ENCODE measurements at places on chromosomes 13 and 19. TPM values are rescaled to one million over a fixed set of nuclear protein-coding genes. Genes with fewer than 3 reads are reported as not detected.

PTH2 gene
- not detected for total RNA-seq

TPTE2 gene
- total RNA-seq = not detected

GRCh38 chr13:51266642-51267041, 44.4 kb downstream of the FAM124A start:
- no peak for DNase-seq
- no peak overlapping the region for H3K4me3 ChIP-seq
- H3K36me3 ChIP-seq = no peaks in the 10 kb centered on the region
- no peaks in the 10 kb centered on the region for H3K27me3 ChIP-seq

DNA sequence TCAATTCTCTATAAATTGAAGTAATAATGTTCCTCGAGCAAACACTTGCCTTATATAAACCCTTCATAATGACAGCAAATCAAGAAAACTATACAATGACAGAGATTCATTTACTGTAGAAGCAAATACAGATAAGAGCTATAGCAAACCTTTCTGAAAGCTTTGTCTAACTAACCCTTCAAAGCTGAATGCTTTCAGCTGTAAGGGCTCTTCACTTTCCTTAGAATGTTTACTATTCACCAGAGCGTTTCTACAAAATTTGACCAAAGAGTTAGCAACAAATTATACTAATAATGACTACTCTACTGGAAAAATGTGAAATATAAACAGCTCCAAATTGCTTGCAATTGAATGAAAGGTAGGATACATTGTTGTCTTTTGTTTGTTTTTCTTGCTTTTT, 218.1 kb downstream of the SLITRK5 start:
- H3K27ac ChIP-seq = no peak overlapping the region
- no peaks in the 10 kb centered on the region for H3K27me3 ChIP-seq
- H3K36me3 ChIP-seq = no peaks in the 10 kb centered on the region
- no peak for DNase-seq
- H3K4me3 ChIP-seq = no peak overlapping the region

DNA sequence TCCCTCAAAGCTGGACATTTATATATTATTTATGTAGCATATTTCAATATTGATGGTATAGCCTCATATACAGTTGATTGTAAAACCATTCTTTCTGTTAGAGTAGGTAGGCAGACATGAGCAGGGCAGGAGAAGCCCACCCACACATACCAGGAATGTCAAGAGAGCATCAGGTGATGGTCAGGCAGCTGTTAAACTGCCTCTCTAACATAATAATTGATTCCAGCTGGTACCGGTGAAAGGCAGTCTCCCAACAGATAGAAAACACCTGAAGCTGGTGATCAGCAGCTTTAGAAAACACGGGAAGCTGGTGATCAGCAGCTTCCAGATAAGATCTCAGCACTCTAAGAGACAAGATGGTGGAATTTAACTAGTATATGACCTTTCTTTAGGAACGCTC, 132.9 kb downstream of the SLITRK6 start:
- H3K4me1 ChIP-seq = no peaks in the 10 kb centered on the region
- no peaks in the 10 kb centered on the region for H3K27me3 ChIP-seq
- H3K27ac ChIP-seq = no peak overlapping the region
- no peak for DNase-seq
- H3K36me3 ChIP-seq = no peaks in the 10 kb centered on the region
- H3K4me3 ChIP-seq = no peak overlapping the region

- no peak overlapping the region for H3K27ac ChIP-seq
- H3K4me3 ChIP-seq = no peak overlapping the region
- no peaks in the 10 kb centered on the region for H3K36me3 ChIP-seq
- no peak for DNase-seq
- H3K4me1 ChIP-seq = peaks cover 4% of the 10 kb centered on the region
These were observed 23.3 kb upstream of the RBM26 start for GRCh38 chr13:79429309-79429708.

Data from SJSA1 (cell line).